Activated CD4-positive, alpha-beta T cell treated with anti-CD3 and anti-CD28 coated beads, Interleukin-2, amount 10 ng/mL, durations not matched to agents 7 days and 5 days (primary cell): ENCODE measurements at places on chromosomes 12 and 14. TPM values are rescaled to one million over a fixed set of nuclear protein-coding genes. Genes with fewer than 3 reads are reported as not detected.
A peak's percentile ranks its signal among the peaks of the same experiment; 100 is the strongest.

ST8SIA1 gene
- 0.62 TPM for total RNA-seq

TMEM229B gene
- total RNA-seq: 25.1 TPM

CCDC85C gene
- total RNA-seq: 10.9 TPM

GALNT16 gene
- total RNA-seq: not detected

DNAL1 gene
- total RNA-seq: 5.0 TPM

PCED1B gene
- total RNA-seq: 58.7 TPM

IAPP gene
- total RNA-seq: not detected

CD163 gene
- not detected for total RNA-seq

PAWR gene
- 8.0 TPM for total RNA-seq

TMEM179 gene
- total RNA-seq: not detected

ENDOU gene
- not detected for total RNA-seq

RIMKLB gene
- total RNA-seq: 4.7 TPM

DNA sequence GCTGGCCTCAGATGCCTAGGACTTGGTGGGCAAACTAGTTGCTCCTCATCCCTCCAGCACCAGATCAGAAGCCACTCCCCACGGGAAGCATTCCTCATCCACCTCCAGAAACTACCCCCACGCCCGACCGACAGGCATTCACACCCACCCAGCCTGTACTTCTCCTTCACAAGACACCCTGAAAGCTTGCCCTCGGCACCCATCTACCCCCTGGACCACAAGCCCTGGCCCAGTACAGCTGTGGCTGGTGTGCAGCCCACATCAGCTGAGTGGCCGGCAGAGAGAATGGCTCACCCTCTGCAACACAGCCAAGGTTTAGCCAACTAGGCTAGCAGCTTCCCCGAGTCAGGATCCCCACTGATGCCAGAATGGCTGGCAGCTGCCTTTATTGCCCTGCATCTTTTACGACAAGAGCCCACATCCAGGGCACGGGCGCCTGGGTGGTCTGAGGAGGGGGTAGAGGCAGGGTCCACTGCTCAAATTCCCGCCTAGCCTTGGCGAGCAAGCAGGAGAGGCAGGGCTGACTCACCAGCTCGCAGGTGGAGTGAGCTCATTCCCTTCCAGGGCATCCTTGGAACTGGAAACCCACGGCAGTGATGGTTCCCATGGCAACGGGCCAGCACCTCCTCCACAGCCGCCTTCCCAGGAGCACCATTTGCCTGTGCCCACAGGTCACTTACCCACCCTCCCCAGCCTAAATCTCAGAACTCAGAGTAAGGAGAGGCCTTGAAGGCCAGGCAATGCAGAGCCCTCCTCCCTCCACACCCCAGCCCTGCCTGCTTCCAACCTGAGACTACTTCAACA is 17.1 kb downstream of the ACTN1 start:
- H3K4me1 ChIP-seq: peaks cover 38% of the 10 kb centered on the region
- H3K27me3 ChIP-seq: no peaks in the 10 kb centered on the region
- no peak for DNase-seq

GRCh38 chr14:74573421-74574089 is 38.5 kb downstream of the LTBP2 start:
- H3K36me3 ChIP-seq: no peaks in the 10 kb centered on the region
- H3K27ac ChIP-seq: no peak overlapping the region
- H3K4me1 ChIP-seq: peaks cover 32% of the 10 kb centered on the region
- peaks cover 31% of the 10 kb centered on the region for H3K27me3 ChIP-seq

DNA sequence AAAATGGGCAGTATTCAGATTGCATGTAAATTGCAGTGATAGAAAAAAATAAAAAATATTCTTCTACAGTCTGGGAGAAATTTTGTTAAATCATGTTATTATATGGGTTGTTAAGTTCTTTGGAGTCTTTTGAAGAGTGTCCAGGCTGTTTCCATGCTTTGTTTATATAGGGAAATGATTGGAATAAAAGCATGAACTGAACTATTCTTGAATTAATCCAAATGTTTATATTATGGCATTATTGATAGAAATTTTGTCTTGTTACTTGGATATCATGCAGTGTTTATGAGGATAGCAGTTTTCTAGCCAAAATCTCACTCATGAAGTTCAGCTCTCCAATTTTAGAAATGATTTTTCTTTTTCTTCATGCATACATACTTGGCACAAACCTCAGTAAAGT is 108.2 kb upstream of the NAV3 start:
- H3K36me3 ChIP-seq: no peaks in the 10 kb centered on the region
- H3K27me3 ChIP-seq: no peaks in the 10 kb centered on the region
- no peak overlapping the region for H3K4me3 ChIP-seq
- no peak for DNase-seq
- no peaks in the 10 kb centered on the region for H3K4me1 ChIP-seq
- H3K27ac ChIP-seq: no peak overlapping the region

GRCh38 chr12:46664761-46665287 is 161.0 kb downstream of the SLC38A4 start:
- peaks cover 6% of the 10 kb centered on the region for H3K36me3 ChIP-seq
- H3K4me3 ChIP-seq: no peak overlapping the region
- H3K4me1 ChIP-seq: peaks cover 26% of the 10 kb centered on the region
- no peak for DNase-seq
- no peak overlapping the region for H3K27ac ChIP-seq

DNA sequence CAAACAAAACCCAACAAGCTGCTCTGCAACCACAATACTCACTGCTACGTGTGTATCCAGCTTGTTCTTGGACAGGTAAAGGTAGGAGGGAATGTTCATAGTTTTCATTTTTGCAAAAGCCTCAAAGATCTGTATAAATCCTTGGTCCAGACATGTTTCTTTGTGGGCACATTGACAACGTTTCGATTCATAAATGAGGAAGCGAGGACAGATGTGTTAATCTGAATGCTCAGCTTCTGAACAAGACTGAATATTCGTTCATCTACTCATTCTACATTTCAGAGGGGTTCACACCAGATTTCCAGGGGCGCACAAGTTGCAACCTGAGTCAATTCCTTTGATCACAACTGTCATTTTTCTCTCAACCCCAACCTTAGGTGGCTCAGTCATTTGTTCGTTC is 134.4 kb downstream of the LLPH start:
- no peak overlapping the region for H3K27ac ChIP-seq
- H3K36me3 ChIP-seq: no peaks in the 10 kb centered on the region
- H3K4me3 ChIP-seq: no peak overlapping the region

DNA sequence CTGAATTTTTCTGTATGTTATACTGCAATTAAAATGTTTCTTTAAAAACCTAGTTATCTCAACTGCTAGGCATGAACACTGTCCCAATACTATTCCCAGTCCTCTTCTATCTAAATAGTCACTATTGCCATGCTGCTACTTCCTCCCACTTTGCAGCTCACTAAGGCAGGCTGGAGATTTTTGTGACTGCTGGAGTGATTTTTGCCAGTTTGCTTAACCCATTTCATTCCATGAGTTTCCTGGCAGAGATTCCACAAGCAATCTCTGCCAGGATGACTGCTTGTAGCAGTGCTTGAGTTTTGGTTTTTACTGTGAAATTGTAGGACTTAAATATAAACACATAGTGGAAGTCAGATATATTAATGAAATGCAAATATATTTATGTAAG is 80.8 kb downstream of the BHLHE41 start:
- no peak for DNase-seq
- H3K27me3 ChIP-seq: peaks cover 7% of the 10 kb centered on the region
- no peak overlapping the region for H3K27ac ChIP-seq
- H3K4me1 ChIP-seq: no peaks in the 10 kb centered on the region

- no peaks in the 10 kb centered on the region for H3K27me3 ChIP-seq
- peaks cover 3% of the 10 kb centered on the region for H3K36me3 ChIP-seq
- H3K27ac ChIP-seq: no peak overlapping the region
- H3K4me3 ChIP-seq: no peak overlapping the region
Measured at GRCh38 chr14:102746634-102747438, 30.4 kb upstream of the TRAF3 start.

DNA sequence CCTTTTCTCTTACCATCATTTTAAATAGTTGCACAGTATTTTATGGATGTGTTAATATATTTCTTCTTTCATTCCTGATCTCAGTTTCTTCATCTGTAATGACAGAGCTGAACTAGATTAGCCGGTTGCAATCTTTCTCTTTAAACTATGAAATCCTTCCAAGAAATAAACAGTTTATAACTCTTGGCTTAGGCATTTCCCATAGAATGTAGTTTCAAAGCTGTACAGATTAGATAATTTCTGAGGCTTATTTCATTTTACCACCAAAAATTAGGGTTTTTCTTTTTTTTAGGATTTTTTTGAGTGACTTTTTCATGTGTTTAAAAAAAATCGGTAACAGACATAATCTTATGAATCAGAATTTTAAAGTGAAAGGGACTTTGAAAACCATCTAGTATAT is 144.0 kb downstream of the RAD51B start:
- peaks cover 4% of the 10 kb centered on the region for H3K4me1 ChIP-seq
- H3K27me3 ChIP-seq: no peaks in the 10 kb centered on the region
- H3K4me3 ChIP-seq: no peak overlapping the region
- DNase-seq: no peak
- no peak overlapping the region for H3K27ac ChIP-seq

- H3K27ac ChIP-seq: no peak overlapping the region
- H3K27me3 ChIP-seq: no peaks in the 10 kb centered on the region
- no peaks in the 10 kb centered on the region for H3K4me1 ChIP-seq
- no peak overlapping the region for H3K4me3 ChIP-seq
Measured at GRCh38 chr14:95222151-95222631, 64.9 kb upstream of the DICER1 start.

GRCh38 chr14:57009585-57010515 is 199.6 kb upstream of the OTX2 start:
- no peaks in the 10 kb centered on the region for H3K4me1 ChIP-seq
- peaks cover 20% of the 10 kb centered on the region for H3K27me3 ChIP-seq
- no peak overlapping the region for H3K27ac ChIP-seq

- H3K4me3 ChIP-seq: no peak overlapping the region
- DNase-seq: no peak
- no peaks in the 10 kb centered on the region for H3K27me3 ChIP-seq
- H3K36me3 ChIP-seq: peaks cover 36% of the 10 kb centered on the region
- H3K27ac ChIP-seq: no peak overlapping the region
Measured at GRCh38 chr14:64409126-64409920, 21.2 kb downstream of the MTHFD1 start.

DNA sequence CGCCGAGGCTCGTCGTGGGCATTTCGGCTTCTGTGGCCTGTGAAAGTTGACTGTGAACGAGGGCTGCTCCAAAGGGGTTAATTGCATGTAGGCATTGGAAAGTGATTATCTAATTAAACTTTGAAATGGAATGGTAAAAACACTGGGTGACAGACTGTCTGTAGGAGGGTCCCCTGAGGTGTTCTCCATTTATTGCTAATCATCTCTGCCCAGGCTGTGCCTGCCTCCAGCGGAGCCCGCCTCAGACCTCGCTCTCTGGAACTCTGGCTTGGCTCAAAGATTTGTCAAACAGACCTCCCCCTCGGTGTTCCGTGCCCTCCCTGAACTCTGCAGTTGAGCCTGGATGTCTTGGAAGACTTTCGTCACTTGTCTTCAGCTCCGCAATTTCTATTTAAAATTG is 50.2 kb upstream of the VRK1 start:
- no peak overlapping the region for H3K27ac ChIP-seq
- peaks cover 40% of the 10 kb centered on the region for H3K27me3 ChIP-seq
- H3K4me3 ChIP-seq: no peak overlapping the region

- H3K27ac ChIP-seq: no peak overlapping the region
- no peaks in the 10 kb centered on the region for H3K27me3 ChIP-seq
- no peak overlapping the region for H3K4me3 ChIP-seq
Measured at GRCh38 chr12:25780771-25781170, 177.7 kb upstream of the RASSF8 start.

DNA sequence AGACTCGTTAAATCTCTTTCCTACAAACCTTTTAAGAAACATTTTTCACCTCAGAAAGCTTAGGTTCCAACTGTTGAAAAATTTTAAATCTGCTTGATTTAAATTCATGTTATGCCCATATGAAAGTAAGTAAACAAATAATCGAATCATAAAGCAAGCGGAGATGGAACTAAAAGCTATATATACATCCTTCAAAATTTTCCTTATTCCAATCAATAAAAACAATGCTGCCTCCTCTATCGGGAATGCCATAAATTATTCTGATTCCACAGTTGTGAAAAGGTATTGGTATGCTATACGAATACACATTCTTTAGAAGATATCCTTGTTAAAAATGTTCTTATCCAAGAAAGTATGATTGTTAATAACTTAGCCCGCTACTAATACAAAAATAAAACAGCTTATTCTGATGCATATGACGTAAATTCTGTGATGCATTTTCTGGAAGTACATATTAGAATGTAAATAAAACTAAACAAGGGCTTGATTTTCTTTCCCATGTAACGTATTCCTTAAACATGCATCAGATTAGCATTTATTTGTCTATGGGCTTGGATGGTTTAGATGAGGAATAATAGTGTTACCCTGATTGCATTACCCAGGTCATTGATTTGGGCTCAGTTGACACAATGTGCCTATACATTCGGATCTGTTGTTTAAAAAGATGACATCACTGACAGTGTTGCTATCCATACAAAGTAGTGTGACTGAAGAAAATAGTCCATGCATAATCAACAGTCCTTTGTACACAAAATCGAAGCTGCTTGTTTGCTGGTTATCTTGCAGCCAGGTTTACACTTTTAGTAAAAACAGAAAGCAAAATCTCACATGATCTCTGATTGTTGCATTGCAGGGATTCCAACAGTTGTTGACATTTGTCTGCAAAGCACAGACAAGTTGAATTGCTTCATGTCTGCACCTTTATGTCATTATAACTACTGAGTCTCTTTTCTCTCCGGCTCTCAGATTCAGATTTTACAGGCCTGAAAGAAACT is 656 bp upstream of the DTD2 start:
- H3K27me3 ChIP-seq: no peaks in the 10 kb centered on the region
- peaks cover 28% of the 10 kb centered on the region for H3K4me1 ChIP-seq
- peaks cover 3% of the 10 kb centered on the region for H3K36me3 ChIP-seq
- no peak for DNase-seq
- peak overlapping the region; percentile 98 for H3K27ac ChIP-seq
- H3K4me3 ChIP-seq: peak overlapping the region; percentile 95

GRCh38 chr12:77599782-77600467 is 230.8 kb upstream of the NAV3 start:
- H3K36me3 ChIP-seq: no peaks in the 10 kb centered on the region
- no peak for DNase-seq
- H3K27ac ChIP-seq: no peak overlapping the region
- H3K4me1 ChIP-seq: no peaks in the 10 kb centered on the region
- H3K4me3 ChIP-seq: no peak overlapping the region

- no peaks in the 10 kb centered on the region for H3K4me1 ChIP-seq
- H3K27ac ChIP-seq: no peak overlapping the region
Measured at GRCh38 chr14:80152166-80152565, 59.1 kb downstream of the DIO2 start.

GRCh38 chr12:42812086-42812485 is 222.5 kb upstream of the PRICKLE1 start:
- no peaks in the 10 kb centered on the region for H3K27me3 ChIP-seq
- H3K4me3 ChIP-seq: no peak overlapping the region
- no peak overlapping the region for H3K27ac ChIP-seq
